Muscle of back (tissue), 13 donors: ENCODE measurements at places on chromosomes 1 and 21.

DNA sequence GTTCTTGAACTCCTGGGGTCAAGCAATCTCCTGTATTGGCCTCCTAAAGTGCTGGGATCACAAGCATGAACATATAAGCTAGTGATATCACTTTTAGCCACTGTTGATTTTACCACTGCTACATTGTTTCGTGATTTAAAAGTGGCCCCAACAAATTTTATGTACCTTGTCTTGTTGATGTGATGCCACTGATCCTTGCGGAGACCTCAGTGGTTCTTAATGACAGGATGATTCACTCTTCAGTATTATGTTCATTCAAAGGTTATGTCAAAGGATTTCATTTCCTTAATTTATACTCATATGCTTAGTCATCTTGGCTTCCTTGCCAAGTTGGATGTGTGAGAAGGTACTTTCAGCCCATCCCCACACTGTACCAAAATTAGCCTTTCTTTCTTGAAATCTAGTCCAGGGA, 12.1 kb downstream of the PRKACB start:
- peak; percentile 80 for DNase-seq

DNA sequence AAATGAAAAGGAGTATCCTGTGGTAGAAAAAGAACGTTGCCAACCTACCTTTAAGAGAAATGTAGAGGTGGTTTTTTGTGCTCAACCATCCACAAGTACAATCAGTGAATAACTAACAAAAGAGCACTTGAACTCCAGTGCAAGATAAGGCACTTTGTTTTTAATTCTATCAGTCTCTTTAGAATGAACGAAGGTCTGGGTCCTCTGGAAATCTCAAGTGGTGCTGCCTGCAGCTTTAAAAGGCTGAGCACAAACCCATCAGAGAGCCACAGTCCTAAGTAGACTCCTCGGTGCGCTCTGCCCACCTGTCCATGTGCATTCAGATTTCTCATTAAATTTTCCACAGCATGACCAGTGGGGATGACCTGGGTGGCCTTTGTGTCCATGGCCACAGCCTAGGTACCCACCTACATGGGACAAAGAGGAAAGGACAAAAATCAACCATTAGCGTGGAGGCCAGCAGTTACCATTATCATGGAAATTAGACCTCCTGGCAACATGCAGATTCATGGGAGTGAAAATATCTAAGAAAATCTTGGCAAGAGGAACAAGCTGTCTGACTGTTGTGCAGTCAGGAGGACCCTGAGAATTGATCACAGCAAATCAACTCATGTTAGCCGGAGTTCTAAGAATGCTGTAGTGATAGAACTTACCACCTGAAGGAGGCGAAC, 9.4 kb downstream of the TRIM45 start:
- no peak for DNase-seq

DNA sequence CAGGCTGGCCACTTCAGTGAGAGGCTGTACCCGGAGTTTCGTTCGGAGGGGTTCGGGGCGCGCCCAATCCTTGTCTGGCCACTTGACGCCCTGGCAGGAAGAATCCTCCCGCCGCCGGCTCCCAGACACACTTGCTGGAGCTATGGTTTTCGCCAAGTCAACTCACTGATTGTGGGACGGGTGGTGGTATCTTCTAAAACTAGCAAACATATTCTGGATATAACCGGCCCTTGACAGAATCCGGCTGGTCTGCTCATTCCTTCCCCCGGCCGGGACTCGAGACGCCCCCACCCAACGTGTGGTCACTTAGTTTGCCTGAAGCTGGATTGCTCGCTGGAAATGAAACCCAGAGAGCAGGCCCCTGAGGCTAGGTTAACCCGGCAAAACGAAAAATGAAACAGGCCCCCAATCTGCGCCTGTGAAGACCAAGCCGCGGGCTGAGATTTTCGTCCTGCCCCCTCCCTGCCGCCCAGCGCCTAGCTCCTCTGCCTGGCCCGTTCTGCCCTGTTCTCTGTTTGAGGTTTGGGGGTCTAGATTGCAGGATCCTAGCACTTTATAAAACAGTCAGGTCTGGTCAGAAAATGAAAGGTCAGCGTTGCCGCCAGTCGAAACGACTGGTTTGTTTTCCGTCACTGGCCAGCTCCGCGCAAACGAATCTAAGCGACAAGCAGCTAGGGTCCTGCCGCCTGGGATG, 4.6 kb downstream of the GFI1 start:
- DNase-seq, result peak; percentile 70

DNA sequence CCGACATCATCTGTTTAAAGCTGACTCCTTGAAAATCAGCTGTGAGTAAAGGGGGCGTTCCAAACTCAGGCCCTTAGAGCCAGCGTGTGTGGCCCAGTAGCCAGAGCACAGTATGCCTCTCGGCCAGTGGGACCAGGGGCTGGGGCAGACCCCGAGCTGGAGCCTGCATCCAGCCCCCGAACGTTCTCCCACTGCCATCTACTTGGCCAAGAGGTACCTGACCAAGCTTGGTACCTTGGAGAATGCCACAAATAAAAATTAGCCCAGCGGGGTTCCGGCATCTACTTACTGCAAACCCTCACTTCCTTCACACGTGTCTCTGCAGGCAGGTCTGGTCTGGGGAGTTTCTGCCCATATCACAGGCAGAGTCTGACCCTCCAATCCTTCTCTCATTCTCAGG, 56.7 kb upstream of the COL6A2 start:
- no peak for DNase-seq

GRCh38 chr1:40507973-40508372, 594 bp upstream of the EXO5 start:
- no peak for DNase-seq

DNA sequence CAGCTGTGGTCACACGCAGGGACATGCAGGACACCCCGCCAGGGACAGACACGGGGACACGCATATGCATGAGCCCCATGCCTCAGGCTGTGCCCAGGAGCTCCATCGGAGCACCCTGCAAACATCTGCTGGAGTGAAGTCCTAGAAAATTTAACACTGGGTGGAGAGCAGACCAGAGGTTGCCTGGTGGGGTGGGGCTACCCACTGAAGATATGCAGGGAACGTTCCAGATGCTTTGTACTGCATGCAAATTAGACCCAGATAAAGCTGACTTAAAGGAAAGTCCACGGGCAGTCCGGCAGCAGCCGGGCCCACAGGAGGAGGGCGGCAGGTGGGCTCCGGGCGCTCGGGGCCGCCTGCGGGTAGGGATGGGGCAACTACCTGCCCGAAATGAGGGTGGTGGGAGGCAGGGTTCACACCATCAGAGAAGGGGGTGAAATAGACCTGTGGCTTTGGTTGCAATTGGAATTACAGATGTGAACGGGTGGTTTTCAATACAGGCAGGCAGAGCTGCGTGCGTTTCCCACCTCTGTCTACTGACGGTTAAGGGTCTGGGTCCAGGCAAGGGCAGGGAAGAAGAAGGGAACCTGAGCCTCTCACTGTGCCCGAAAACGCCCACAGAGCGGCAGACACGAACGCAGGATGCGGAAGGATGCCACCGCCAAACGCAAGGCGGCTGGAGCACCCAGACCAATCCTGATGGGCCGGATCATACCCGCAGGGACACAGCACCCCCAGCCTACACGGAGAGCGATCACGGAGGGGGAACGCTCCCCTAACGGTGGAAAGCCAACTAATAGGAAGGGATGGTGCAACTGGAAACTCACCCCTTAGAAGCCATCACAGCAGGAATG, 21.0 kb downstream of the CFAP74 start:
- DNase-seq, result no peak

DNA sequence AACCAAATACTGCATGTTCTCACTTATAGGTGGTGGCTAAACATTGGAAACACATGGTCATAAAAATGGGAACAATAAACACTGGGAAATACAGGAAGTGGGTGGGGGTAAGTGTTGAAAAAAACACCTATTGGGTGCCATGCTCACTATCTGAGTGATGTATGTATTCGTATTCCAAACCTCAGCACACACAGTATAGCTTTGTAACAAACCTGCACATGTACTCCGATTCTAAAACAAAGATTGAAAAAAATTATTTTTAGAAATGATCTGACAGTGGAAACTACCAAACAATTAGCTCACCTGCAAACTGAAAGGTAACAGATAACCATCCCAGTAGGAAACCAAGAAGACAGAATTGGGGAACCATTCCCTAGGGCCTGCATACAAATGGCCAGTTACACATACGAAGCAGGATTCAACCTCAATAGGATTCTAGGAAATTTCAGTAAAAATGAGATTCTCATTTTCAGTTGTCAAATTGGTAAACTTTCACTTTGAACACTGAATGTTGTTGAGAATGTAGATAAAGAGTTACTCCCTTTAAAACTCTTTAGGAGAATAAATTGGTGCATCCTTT, 88.1 kb upstream of the LRRC8D start:
- DNase-seq, result no peak

- peak; percentile 76 for DNase-seq
These were observed 40.4 kb downstream of the KCNJ15 start for GRCh38 chr21:38297194-38297631.

GRCh38 chr21:22791986-22792560, 1793.9 kb downstream of the NCAM2 start:
- DNase-seq, result peak; percentile 66

DNA sequence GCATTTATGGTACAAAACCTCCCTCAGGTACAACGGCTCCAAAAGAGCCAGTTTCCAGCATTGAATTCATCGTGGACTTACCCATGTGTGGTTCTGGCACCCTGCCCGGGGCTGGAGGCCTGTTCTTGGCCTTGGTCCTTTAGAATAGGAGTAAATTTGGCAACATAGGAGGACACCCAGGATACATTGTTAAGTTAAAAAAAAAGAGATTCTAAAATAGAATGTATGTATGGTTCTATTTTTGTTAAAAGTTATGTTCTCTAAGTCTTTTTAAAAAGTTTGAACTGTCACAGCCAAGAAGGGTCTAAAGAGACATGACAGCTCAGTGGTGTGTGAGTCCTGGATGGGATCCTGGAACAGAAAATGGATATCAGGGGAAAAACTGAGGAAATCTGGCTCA, 25.9 kb downstream of the EPHX1 start:
- peak; percentile 81 for DNase-seq

- no peak for DNase-seq
These were observed 31.2 kb downstream of the TAS1R2 start for GRCh38 chr1:18828224-18828623.

DNA sequence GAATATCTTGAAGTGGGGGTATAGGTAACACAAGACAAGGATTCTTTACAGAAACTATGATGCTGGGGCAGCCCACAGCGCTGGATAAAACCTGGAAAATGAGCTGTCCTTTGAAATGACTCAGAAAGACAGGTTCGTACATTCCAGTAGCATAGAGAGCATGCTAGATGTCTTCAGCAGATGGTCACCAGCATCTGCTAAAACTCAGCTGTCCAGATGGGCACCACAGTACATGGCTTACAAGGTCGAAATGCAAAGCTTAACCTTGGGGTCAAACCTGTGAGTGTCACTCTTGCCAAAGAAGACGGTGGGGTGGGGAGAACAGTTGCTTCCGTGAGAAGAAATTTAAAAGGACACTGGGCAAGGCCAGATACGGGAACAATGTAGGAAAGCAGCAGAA, 41.3 kb upstream of the TRIM45 start:
- DNase-seq, result no peak

GRCh38 chr1:30196872-30197638, 526.3 kb downstream of the MATN1 start:
- DNase-seq, result no peak

- no peak for DNase-seq
These were observed 36.7 kb upstream of the MTF2 start for GRCh38 chr1:93042187-93043056.

DNA sequence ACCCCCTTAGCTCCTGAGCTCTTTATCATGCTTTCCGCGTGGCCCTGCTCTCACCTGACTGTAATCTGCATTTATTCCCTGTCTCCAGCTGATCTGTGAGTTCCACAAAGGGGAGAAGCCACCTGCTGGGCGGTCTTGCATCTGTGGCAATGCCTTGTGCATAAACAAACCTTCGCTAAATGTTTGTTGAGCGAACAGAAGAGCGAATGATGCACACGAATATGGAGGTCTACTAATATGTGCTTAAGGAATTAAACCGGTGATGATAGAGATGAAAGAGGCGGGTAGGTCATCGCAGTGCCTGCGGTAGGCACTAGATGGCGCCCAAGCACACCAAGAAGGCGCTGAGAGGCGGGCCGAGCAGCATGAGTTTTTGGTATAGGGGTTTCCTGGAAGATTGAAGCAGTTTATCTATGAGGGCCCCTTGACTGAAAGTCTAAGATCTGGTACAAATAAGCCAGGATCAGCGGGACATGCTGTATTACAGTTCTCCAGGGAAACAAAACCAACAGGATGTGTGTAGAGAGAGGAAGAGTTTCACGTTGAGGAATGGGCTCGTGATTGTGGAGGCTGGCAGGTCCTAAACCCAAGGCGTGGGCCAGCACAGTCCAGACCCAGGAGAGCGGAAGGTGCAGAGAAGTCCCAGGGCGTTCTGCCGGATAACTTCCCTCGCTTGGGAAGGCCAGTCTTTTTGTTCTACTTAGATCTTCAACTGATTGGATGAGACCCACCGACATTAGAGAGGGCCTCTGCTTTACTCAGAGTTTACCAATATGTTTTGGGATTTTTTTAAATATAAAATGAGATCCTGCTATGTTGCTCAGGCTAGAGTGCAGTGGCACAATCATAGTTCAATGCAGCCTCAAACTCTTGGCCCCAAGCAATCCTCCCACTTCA, 34.7 kb downstream of the TOMM20 start:
- DNase-seq, result peak; percentile 85

DNA sequence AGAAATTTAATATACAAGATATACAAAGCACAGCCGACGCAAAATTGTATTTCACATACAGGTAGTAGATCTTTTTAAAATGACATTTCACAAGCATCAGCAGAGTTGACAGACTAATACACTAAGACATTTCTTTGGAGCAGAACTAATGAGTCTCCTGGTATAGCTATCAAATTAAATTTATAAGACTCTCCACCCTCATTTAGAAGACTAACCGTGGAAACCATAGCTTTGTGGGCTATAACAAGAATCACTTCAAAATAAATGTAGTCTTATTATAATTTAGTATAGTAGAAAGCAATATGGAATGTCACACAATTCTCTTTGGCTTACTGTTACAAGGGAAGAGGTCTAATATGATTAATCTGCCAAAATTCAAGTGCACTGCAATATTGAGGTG, 204.9 kb downstream of the VAV3 start:
- no peak for DNase-seq

GRCh38 chr1:23283667-23284602, 60.1 kb downstream of the HNRNPR start:
- no peak for DNase-seq

DNA sequence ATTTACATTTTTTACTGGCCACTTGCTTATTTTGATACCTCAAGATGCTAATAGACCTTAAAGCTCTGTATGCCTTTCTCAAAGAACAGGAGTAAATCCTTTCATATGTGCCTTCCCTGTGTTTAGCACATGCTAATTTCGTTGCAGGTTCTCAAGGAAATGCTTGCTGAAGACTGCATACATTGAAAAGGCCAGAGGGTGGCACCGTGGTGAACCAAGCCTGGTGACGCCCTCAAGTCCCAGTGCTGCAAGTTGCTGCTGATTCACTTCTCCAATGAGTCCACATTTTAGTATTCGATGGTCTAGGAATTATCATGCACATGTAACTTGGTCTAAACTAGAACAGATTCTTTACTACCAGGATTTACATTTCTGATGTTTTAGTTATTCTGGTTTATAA, 94.1 kb downstream of the CLDN17 start:
- DNase-seq, result no peak
